ENCODE measurements at places on chromosomes 1 and 21.
A peak's percentile ranks its signal among the peaks of the same experiment; 100 is the strongest.

DNA sequence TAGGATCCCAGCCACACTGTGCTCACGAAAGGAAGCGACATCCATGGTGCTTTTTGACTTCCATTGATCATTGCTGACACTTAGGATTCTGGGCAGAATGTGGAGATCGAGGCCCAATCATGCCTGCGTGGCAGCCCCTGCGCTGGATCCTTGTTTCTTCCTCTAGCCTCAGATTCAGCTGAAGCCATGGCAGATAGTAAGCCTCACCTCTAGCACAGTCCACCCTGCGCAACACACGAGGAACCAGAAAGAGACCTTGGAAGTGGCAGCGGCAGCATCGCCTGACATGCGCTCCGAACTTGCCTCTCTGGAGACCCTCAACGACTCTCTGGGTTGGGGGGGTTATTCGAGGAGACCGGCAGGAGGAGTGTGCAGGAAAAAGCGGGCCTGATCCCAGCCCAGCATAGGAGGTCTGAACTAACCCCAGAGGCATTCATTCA lies 10.6 kb downstream of the HLX start:
- DNase-seq = no peak

DNA sequence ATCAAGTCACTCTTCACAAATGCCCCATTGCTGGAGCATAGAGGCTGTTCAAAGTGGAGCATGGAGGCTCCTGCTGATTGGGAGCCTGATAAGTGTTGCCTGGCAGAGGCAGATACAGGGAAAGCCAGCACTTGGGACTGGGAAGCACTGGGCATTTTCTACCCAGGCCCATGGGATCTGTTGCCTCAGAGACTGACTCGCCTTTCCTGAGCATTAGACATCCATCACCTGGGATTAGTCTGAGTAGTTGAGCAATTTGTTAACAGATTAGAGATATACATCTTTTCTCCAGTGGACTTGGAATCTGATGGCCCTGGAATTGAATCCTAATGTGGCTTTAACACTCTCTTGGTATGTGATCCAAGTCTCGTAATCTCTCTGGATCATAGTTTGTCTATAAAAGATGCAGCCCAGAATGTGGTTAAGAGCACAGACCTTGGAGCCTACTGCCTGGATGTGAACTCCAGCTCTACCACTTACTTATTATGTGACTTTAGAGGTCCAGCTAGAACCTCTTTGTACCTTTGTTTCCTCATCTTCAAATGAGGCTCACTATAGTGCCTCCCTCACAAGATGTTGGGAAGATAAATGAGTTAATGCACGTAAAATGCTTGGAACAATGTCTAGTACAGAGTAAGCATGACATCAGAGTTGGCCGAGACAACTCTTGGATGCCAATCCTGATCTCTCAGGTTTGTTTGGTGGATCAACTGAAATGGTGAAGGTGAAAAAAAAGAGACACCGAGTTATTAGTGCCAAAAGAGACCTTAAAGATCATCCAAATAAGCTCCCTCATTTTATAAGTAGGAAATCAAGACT lies 38.3 kb upstream of the NRDC start:
- no peak for DNase-seq

DNA sequence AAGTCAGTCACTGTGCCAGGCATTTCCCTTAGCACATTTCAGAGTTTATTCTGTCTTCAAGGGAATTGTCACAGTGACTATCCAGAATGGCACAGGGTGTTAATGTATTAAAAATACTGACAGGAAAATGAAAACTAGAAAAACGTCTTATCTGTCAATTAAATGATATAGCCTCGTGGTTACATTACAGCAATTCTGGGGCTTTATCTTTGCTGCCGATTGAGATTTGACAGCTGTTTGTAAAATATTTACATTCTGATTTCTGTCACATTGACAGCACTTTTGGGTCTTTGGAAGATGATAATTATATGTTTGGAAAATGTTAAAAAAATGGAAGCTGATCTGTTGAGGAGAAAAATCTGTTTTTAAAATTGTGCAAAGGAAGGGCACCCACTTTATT lies 250.0 kb downstream of the CHRM3 start:
- no peak for DNase-seq

GRCh38 chr1:191453487-191453886 lies 704.8 kb upstream of the RGS18 start:
- DNase-seq = peak; percentile 12

GRCh38 chr1:22600071-22600816 lies 36.2 kb upstream of the C1QA start:
- no peak for DNase-seq

GRCh38 chr1:68459796-68460195 lies 10.0 kb upstream of the RPE65 start:
- DNase-seq = no peak

- no peak for DNase-seq
These were observed 86.5 kb upstream of the CACNA1E start for GRCh38 chr1:181396811-181397210.

- no peak for DNase-seq
These were observed 6.4 kb upstream of the CTNNBIP1 start for GRCh38 chr1:9916452-9916851.

DNA sequence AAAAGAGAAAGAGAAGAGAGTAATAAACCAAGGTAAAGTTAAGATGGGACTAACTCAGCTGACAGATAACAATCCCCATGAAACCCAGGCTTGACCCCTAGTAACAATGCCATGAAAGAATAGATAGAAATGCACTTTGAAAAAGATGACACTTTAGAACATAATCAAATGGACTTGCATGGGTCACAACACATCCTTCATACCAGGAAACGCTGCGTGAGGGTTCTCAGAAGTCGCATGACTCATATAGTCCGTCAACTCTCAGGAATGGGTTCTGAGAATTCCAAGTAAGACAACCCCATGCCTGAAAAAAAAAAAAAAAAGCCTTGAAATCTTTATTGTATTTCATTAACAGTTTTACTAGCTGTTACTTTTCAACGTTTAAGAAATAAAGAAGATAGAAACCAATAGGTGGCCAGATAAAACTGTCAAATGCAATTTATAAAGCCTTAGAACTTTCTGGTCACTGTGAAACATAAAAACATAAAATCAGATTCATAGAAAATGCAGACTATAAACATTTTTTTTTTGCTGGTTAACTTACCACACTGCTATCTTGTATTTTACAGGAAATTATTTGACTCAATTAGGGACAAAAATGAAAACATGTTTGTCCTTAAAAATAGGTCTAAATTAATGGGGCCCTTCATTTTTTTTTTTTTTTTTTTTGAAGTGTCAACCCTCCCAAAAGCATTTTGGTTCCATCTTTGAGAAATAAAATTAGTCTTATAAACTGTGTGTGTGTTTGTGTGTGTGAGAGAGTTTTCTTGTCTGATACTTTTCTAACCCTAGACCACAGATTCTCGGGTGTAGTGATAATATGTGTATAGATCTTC lies 202.1 kb downstream of the NCAM2 start:
- no peak for DNase-seq
